ENCODE measurements at places on chromosomes 5 and 9.

DNA sequence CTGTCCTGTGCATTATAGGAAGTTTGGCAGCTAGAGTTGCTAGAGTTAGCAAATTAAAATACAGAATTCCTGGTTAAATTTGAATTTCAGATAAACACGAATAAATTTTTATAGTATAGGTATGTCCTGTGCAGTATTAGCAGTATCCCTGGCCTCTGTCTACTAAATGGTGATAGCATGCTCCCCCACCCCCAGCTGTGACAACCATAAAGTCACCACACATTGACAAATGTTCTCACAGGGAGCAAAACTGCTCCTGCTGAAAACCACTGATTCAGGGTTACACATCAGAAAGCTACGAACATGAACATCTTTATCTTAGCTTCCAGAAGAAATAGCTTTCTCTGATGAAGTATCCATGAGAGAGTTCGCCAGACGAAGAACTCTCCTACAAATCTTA, 91.8 kb upstream of the CCDC112 start:
- no peak for DNase-seq

DNA sequence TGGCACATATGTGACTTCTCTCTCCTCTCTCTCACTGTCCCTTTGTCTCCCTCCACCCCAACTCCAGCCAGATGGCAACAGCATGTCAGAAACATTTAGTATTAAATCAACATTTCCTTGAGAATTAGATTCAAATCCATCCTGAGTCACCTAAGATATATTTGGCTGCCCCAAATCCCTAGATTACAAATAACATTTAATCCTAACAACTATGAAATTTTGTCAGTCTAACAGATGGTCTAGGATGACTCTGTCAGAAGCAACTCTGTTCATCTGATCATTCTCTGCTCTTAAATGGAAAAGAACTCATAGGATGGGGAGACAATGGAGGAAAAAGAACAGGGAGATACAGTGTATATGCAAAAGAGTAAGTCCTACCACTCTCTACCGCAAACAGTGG, 201.2 kb downstream of the TSSK1B start:
- no peak for DNase-seq

GRCh38 chr5:6117212-6117611, 261.1 kb downstream of the MED10 start:
- no peak for DNase-seq

- no peak for DNase-seq
These were observed 52.9 kb downstream of the TMC1 start for GRCh38 chr9:72574156-72574810.

DNA sequence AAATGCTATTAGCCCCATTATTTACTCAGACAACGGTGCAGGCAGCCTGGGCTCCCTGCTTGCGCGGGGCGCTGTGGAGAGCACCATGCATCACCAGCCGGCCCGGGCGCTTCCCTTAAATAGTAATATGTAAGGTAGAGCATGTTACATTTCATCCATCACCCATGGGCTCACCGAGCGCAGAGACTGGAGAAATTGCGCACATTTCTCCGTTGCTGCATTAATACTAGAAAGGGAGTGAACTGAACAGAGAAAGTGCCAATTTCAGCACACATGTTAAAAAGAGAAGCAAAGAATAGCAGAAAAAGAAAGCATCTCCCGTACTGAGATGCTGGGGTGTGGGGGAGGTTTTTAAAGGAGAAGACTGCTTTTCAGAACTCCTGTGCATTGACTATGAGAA, 400.3 kb downstream of the ZSWIM6 start:
- no peak for DNase-seq

DNA sequence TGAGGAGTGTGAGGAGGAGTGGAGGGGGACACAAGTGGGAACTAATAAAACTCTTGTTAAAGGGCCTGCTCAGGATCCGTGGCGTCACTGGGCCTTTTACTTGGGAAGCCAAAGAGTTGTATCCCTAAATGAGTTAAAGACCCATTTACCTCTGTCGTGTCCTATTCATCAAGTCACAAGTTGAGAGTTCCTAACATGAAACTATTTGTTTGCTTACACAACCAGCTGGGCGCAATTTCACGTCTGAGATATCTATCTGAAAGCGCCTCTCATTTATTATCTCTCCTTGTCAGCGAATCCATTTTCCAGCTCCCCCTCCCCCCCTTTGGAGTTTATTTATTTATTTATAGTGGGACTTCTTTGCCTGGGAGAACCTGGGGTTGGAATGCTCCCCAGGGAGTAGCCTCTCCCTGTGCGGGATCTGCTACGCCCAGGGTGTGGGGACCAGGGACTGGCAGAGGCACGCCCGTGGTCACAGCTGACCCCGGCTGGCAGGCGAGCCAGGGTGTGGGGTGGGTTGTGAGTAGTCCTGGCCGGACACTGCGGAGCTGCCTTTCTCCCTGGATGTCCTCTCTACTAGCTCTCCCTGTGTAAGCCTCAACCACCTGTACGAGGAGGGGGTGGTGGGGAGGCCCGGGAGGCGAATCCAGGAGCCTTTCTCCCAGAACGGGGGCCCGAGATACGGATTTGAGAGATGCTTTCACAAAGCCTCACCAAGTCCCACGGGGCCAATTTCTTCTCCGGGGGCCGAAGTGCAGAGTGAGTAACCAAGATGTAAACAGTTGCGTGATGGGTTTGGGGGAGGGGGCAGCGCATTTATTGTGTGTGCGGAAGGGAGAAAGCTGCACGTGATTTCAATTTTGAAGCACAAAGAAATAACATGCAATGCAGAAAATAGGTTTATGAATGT, 15.3 kb downstream of the NR2F1 start:
- no peak for DNase-seq

DNA sequence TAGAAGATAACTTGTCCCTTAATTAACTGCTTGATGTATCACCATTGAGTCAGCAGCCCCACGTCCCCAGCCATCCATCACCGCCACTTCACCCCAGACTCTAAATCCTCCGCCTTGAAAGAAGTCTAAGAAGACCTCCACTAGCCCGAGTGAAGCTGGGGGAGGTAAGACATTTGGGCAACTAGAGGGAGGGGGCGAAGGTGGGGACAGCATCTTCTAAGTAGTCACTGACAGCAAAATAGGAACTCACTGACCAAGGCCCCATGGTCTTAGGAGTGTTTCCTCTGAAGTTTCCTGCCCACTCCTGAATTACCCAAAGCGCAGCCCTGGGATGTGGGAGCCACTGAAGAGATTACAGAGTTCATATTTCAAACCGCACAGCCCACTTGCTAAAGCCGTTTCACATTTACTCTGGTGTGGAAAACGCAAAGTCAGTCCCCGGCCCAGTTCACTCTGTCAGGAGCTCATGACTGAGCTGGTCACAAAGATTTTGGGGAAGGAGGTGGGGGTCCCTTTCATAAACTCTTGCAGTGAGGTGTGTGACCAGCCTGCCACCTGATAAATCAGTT, 107.4 kb downstream of the LHFPL2 start:
- DNase-seq: no peak

GRCh38 chr9:70614786-70615463, 200.5 kb upstream of the KLF9 start:
- no peak for DNase-seq

- no peak for DNase-seq
These were observed 5.8 kb downstream of the ADAMTS16 start for GRCh38 chr5:5145651-5146529.

- DNase-seq: no peak
These were observed 34.1 kb upstream of the NPR3 start for GRCh38 chr5:32677023-32677422.

- DNase-seq: no peak
These were observed 125.5 kb downstream of the OLFM1 start for GRCh38 chr9:135212961-135213360.

GRCh38 chr5:140575309-140575708, 10.7 kb downstream of the SLC35A4 start:
- DNase-seq: no peak

DNA sequence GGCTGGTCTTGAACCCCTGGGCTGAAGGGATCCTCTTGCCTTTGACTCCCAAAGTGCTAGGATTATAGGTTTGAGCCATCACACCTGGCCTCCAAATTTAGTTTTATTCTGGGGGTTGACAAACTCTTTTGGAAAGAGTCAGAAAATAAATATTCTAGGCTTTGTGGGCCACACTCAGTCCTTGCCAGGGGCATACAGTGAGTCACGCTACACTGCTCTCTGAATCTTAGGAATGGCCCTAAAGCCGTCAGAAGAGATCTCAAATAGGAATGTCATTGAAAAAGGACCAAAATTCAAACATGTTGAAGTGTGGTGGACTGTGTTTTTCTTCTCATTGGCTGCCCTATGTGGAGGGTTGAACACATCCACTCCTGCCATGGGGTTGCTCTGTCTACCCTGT, 127.7 kb upstream of the BASP1 start:
- DNase-seq: no peak

- no peak for DNase-seq
These were observed 186.7 kb downstream of the MARCHF11 start for GRCh38 chr5:15992918-15993317.

GRCh38 chr9:133576031-133576874, 32.9 kb downstream of the FAM163B start:
- DNase-seq: no peak

- no peak for DNase-seq
These were observed 444.6 kb downstream of the ZNF608 start for GRCh38 chr5:124301850-124302249.

GRCh38 chr5:142495531-142495930, 170.7 kb upstream of the SPRY4 start:
- DNase-seq: no peak

DNA sequence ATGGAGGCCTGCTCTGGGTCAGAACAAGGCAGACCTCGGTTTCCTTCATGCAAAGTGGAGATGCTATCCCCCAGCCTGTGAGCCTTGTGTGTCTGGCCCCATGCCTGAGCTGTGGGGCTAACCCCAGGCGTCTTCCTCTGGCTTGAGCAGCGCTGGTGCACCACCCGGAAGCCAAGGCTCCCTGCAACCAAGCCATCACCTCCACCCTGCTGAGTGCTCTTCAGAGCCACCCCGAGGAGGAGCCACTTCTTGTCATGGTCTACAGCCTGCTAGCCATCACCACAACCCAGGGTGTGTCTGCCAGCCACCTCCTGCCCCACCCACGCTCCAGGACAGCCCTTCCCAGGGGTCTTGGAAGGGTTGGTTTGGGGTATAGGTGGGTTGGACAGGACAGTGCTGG, 16.2 kb downstream of the REXO4 start:
- no peak for DNase-seq

DNA sequence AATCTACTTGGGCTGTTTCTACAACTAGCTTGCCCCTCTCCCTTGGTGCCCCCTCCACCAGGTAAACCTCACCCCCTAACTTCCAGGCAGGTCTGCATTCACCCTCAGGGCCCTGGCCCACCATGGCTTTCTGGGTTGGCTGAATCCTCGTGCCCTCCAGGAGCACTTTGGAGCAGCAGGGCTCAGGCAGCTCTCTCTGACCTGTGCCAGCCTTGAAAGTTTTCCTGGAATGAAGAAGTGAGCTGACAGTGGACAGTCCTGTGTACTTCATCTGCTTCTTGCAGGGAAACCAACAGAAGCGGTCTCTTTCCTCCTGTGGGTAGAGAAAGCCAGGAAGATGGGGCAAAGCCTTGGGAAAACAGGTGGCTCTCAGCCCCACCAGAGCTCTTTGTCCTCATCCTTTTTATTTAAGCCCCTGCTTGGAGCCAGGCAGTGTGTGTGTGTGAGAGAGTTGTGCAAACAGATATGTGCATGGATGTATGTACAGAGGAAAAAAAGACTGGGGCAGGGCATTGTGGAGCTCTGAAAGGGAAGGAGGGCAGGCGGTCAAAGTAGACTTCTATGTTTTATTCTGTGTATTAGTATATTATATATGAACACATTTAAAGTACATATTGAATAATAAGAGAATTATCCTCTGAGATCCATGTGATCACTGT, 62.3 kb upstream of the SPRY4 start:
- DNase-seq: no peak

All from stimulated activated CD8-positive, alpha-beta memory T cell treated with anti-CD3 and anti-CD28 coated beads, Interleukin-15, amount 100 ng/mL, for 48 hours (primary cell).